ENCODE measurements at places on chromosomes 2 and 18.

- DNase-seq = no peak
These were observed 794 bp downstream of the NOTO start for GRCh38 chr2:73203055-73203681.

DNA sequence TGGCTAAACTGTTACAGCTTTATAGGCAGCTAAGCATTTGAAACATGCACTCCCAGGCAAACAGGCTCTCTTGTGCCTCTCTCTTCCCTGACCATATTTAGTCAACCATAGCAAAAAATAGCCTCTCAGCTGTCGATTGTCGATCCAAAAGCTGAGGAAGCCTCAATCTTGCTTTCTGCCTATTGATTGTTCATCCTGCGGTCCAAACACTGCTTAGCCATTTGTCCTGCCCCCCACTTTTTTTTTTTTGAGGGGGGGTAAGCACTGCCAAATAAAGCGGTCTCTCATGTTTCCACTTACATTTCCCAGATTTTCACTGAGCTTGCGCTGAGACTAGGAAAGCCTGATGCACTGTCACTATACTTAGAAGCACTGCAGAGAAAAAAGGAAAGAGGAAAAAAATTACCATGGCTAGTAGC lies 90.8 kb downstream of the MIB1 start:
- DNase-seq = no peak

GRCh38 chr2:200435379-200435778 lies 74.5 kb downstream of the KCTD18 start:
- no peak for DNase-seq

GRCh38 chr2:46187112-46187618 lies 110.0 kb upstream of the EPAS1 start:
- no peak for DNase-seq

DNA sequence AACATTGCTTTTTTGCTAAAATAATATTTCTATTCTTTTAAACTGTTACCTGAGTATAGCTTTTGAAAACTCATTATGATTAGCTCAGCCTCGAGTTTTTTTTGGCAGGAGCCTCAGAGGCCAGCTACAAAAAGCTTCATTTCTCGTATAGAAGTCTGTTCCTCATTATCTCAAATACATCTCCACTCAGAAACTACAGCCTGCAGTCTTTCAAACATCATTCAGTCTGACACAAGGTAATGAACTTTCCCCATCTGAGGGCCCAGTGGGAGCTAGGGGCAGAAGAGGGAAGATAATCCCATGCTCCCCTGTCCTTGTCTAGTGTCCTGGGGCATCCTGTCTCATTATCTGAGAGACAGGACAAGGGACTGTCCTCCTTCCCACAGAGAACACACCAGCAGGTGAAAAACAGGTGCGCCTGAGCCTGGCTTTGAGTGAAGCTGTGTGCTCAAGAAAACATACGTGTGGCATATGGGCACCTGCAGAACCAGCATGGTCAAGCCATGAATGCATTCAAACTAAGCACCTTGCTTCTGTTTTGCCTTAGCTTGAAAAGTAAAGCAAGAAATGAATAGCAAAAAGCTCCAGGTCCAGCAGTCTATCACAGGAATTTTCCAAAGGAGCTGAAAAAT lies 247.5 kb downstream of the MREG start:
- DNase-seq = no peak

GRCh38 chr2:118168615-118169014 lies 80.3 kb downstream of the INSIG2 start:
- DNase-seq = no peak

GRCh38 chr2:49416252-49416651 lies 261.9 kb upstream of the FSHR start:
- DNase-seq = no peak

GRCh38 chr18:57839942-57840381 lies 36.8 kb upstream of the ATP8B1 start:
- no peak for DNase-seq

DNA sequence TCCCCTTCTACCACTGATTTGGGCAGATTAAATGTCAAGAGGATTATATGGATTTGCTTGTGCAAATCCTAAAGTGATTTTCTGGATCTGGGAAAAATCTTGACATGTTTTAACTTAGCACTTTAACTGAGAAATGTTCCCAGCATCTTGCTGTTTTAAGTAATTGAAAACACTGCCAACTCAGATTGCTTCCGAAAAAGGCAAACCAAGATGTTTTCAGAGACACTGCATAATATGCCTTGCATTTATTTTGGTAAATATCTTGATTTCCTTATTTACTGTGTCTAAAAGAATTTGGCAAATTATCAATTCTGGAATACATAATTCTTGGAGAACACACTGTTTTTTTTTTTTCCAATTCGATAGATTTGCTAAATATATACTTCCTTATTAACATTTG lies 385.0 kb upstream of the FAM98A start:
- no peak for DNase-seq

GRCh38 chr2:174546519-174547506 lies 50.8 kb downstream of the WIPF1 start:
- DNase-seq = peak; percentile 2

- DNase-seq = no peak
These were observed 66.9 kb upstream of the CDC42EP3 start for GRCh38 chr2:37738266-37738885.

DNA sequence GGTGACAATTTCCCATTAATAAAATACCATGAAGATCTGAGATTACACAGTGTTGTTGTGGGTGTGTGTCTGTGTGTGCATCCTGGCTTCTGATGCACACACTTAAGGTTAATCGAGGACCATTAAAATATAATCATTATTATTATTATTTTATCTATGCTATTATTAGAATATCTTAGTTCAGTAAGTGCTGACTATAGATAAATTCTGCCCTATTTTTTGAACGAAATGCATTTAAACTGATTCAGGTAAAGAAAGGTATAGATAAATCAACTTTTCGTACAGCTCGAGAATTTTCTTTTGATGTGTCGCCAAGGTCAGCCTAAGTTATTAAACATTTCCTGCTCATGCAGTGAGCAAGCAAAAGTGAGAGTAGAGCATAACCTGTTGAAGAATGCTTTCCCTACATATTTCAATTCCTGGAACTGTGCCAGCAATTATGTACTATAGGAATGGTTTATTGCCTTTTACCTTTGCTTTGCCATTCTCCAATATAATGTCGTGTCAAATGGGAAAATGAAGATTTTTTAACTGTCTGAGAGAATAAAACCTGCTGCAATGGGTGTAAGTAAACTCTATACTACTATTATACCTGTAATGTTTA lies 25.8 kb downstream of the KCNJ3 start:
- DNase-seq = no peak

GRCh38 chr2:19843992-19844515 lies 57.7 kb downstream of the TTC32 start:
- DNase-seq = no peak

- DNase-seq = no peak
These were observed 17.1 kb downstream of the KRCC1 start for GRCh38 chr2:88038263-88039105.

DNA sequence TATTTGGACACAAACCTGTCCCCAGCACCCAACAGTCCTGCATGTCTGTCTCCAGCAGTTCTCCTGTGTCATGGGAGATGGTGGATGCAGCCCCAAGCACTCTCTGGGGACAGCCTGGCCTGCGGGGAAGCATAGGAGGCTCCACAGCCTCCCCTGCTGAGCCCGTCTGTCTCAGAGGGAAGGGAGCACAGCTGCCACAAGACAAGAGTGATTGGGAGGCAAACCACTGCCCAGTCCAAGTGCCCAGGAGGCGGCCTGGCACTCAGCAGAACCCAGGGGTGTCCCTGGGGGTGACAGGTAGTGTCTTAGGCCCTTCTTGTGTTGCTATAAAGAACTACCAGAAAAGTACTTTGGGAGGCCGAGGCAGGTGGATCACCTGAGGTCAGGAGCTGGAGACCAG lies 211.2 kb upstream of the MYT1L start:
- no peak for DNase-seq

DNA sequence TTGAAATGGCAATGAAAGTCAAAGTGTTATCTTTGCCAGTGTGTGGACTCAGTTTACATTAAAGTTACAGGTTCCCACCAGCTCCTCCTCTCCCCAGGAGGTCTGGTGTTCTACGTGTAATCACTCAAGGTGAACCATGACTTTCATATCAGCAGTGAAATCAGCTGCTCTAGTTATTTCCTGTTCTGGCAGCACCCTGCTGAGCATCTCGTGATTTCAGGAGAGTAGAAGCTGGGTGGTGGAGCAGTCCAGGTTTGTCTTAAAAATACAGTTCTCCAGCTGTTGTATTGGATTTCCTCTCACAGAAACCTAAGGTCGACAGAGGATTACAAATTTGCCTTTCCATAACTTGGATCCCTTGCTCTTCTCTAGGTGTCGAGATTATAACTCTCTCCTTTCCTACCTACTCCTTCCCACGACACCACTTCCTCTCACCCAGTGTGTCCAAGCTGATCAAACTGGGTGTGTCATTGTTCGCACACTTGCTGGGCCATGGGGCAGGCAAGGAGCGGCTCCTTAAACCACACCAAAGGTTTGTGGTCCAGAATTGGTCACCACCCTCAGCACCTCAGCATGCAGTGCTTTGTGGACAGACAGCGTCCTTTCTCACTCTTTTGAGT lies 13.0 kb upstream of the ARHGAP25 start:
- no peak for DNase-seq

DNA sequence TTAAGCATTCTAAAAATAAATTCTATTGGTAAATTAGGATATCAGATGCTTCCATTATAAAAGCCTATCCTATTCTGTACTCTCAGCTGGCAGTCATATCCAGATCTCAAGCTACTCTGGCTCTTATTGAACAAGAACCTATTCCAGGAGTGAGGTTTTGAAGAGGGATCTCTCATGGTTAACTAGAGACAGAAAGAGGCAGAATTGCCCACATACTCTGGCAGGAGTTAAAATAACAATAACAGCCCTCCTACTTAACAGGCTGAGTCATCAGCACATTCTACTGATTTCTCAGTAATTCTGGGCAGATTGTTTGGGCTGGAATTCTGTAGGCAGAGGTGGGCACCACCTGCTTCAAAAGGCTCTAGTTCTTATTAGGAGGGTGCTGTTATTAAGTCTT lies 142.0 kb upstream of the UNC80 start:
- no peak for DNase-seq

DNA sequence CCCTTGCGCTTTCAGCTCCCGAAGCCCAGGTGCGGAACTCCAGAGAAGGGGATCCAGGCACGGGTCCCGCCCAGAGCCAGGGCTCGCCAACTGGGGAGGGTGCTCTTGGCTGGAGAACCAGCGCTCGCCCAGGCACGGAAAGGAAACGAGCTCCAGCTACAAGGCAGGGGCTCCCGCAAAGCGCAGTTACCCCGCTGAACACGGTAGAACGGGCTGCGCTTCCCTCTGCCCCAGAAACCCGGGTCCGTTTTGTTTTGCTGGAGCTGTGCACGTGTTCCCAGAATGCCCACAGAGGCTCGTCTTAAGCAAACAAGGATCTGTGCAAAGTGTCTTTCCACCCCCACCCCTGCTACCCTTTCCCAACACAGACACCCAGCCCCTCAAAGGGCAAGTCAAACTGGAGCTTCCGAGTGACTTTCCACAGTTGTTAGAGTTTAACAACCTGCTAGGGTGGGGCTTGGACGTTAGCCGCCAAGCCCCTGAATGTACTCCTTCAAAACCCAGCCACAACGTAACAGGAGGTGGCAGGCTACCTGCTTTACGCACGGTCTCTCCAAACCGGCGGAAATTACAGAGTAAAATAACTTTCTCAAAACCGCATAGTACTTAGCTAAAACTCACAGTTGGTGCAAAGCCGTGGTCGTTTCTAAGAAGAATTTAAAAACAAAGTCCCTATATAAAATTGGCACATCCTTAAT lies 775 bp downstream of the RNF125 start:
- peak; percentile 12 for DNase-seq

GRCh38 chr2:32506446-32506845 lies 121.4 kb upstream of the TTC27 start:
- no peak for DNase-seq

GRCh38 chr2:32901313-32901712 lies 45.4 kb upstream of the LTBP1 start:
- no peak for DNase-seq

GRCh38 chr2:16511041-16511440 lies 154.6 kb downstream of the CYRIA start:
- DNase-seq = no peak

DNA sequence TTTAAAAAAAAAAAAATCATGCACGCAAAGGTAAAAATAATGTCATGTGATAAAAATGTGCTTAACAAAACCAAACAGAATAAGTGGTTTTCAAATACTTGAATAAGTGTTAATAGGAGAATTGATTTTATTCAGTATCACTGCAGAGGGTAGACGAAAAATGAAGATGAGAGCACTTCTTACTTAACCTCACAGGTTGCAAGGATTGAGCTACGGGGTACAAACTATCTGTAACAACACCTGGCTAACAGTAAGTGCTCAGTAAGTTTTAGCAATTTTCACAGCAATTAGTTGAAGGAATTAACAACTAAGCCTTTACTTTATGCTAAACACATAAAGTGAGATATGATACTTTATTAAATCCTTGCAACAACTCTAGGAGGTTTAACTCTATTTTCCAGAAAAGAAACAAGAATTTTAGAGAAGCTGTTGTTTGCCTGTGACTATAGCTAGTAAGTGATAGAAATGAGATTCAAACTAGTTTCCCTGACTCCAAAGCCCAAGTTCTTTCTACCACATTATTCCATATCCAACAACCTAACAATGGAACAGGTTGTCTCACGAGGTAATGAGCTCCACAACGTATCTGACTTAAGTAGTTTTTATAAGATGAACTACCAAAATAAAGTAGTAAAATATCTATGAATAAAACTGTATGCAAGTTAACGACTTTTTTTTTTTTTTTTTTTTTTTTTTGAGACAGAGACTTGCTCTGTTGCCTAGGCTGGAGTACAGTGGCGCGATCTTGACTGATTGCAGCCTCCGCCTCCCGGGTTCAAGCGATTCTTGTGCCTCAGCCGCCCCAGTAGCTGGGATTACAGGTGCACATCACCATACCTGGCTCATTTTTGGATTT lies 4.7 kb downstream of the PRKD3 start:
- no peak for DNase-seq

DNA sequence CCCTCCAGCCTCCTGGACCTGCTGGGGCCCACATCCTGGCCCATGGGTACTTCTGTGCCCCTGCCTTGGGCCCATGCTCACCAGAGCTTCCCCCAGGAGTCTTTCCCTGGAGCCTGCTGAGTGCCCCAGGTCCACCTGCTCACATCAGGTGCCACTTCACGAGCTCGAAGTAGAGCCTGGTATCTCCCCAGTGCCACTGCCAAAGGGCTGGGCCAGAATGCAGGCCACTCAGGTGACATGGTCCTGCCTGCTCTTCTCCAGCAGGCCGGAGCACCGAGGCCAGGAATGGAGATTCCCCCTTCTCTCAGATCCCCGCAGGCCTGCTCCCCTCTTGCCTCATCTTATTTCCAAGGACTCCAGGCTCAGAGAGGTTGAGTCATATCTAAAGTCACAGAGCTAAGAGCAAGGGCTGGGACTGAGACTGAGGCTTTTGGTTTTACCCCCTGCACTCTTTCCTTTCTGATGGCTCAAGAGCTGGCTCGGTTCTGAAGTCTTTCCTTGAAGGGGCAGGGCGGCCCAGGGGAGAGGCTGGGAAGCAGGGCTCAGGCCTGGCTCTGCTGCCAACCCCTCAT lies 79.2 kb downstream of the HS1BP3 start:
- DNase-seq = no peak

- peak; percentile 21 for DNase-seq
These were observed 25.3 kb upstream of the MFSD6 start for GRCh38 chr2:190382851-190383250.

Data from NCI-H1092 (cell line).